Endodermal cell (in vitro differentiated cells): ENCODE measurements at places on chromosomes 1 and 21. TPM values are rescaled to one million over a fixed set of nuclear protein-coding genes. Genes with fewer than 3 reads are reported as not detected.

The IRF6 gene
- 18.2 to 40.6 TPM (median 20.9 TPM) in 3 replicates for total RNA-seq

The ILDR2 gene
- total RNA-seq, result 0.96 to 1.1 TPM (median 1.00 TPM) in 3 replicates

The GUCA2A gene
- total RNA-seq, result 1.9 and 2.3 TPM in 2 replicates

The ETV3L gene
- 0.26 and 0.50 TPM in 2 replicates for total RNA-seq

The PDIK1L gene
- 5.2 to 12.2 TPM (median 7.3 TPM) in 3 replicates for total RNA-seq

The ELF3 gene
- total RNA-seq, result 13.2 to 55.2 TPM (median 16.8 TPM) in 3 replicates

The SERPINC1 gene
- total RNA-seq, result 0.47 TPM in 1 of 3 replicates, not detected in the others

The IL12RB2 gene
- not detected in 3 replicates for total RNA-seq

The SLAMF8 gene
- not detected in 3 replicates for total RNA-seq

The CD1B gene
- total RNA-seq, result not detected in 2 replicates
